ENCODE measurements at places on chromosomes 3 and 15.

- DNase-seq, result no peak
Observed at GRCh38 chr15:96064351-96064756, 266.1 kb upstream of the NR2F2 start.

DNA sequence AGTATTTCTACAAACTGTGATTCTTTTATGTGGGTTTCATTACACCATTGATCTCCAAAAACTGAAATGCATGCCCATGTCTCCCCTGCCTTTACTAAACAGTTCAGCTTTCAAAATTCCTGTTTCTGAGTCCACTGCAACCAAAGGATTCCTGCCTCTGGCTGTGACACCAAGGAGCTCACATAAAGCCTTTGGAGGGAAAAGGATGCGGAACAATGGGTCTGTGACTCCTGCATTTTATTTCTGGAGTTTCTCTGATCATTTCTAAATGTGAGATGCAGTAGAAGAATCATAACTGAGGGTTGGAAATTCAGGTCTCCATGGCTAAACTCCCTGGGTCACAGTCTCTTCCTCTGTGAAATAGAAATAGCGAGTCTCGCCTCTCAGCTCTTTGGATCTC lies 149.5 kb downstream of the MEX3B start:
- DNase-seq, result no peak

- no peak for DNase-seq
Observed at GRCh38 chr3:118778201-118778600, 256.4 kb downstream of the IGSF11 start.

DNA sequence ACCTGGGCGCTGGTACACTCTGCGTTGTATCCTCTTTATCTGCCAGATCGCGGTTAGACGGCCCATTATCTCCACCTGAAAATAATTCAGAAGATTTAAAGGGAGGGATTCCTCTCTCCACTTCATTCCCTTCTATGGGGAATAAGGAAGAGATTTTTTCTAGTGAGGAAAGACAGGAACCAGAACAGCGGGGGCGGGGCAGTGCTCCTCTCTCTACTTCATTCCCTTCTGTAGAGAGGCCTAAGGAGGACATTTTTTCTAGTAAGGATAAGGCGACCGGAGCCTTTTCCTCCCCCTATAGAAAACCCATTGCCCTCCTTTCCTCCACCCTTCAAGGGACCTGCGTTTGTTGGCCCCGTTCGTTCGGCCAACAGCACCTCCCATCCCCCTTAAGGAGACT lies 8.3 kb upstream of the LIPH start:
- no peak for DNase-seq

DNA sequence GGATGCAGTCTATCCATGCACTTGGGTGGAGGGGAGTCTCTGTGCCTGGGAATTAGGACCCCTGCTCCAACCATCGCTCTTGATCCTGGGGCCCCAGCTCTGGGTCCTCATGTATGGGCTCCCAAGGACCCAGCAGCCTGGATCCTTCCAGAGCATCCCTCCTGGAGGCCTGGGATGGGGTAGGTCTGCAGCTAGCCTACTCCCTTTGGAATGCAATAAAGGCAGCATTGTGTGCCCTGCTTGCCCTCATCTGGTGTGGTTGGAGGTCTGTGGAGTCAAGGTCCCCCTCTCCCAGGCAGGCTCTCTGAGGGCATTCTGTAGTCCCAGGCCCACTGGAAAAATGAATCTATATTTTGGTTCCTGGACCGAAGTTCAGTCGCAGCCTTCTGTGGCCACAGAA lies 15.0 kb upstream of the SLC28A1 start:
- DNase-seq, result no peak

- DNase-seq, result no peak
Observed at GRCh38 chr3:47348411-47349154, 32.2 kb upstream of the PTPN23 start.

- DNase-seq, result no peak
Observed at GRCh38 chr15:45583731-45584639, 3.2 kb upstream of the BLOC1S6 start.

GRCh38 chr3:44926921-44927320 lies 49.1 kb downstream of the ZDHHC3 start:
- DNase-seq, result no peak

DNA sequence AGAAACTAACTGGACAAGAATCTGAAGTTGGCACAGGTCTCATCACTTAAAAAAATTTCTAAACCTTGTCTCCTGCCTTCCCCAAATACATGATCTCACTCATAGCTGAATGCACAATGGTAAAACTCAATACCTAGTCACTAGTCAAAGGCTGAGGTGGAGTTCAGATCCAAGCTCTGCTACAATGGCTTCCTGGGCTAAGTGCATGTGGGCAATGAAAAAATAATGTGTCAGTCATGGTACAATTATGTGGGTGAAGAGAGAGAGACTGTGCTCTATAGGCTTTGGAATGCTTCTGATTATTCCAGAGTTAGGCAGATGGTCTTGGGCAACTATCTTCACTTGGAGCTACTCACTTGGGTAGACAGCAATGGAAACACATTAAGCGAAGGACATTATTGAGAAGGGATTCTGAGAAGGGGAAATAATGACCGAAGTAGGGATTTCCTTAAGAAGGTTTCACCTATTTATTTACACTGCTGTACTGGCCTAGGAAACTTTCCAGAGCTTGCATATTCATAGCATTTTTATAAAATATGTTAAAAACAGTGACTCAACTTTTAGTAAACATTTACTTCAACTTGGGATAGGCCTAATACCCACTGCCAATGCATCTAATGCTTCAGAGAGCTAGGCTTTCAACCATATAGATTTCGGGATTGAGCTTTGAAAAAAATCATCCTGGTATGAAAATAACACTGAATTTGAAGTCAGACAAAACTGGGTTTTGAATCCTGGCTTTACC lies 58.7 kb upstream of the PLXND1 start:
- DNase-seq, result no peak

DNA sequence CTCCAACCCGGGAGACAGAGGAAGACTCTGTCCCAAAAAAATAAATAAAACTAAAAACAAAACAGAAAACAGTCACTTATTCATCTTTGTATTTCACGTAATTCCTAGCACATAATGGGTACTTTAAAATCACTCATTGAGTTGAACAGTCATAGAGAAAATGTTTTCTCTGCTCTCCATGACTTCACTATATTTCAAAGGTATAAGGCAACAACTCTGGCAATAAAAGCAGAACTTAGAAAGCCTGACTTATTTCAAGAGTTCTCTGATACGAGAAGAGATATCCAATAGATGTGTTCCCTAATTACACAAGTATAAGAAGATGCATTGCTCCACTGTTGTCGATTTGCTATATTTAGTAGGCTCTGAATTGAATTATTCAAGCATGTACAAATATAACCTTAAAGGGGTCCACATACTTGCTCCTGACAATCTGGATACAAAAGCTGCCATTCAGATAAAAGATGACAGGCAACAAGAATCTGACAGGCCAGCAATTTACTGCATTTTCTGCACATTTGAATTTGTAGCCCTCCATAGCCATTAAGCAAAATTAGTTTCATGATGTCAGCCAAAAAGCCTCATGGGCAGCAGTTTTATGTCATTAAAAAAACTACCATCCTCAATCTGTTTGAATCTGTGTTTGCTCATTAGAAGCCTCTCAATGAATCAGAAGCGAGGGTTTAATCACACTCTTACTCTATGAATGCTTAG lies 47.9 kb downstream of the PEAK1 start:
- no peak for DNase-seq

DNA sequence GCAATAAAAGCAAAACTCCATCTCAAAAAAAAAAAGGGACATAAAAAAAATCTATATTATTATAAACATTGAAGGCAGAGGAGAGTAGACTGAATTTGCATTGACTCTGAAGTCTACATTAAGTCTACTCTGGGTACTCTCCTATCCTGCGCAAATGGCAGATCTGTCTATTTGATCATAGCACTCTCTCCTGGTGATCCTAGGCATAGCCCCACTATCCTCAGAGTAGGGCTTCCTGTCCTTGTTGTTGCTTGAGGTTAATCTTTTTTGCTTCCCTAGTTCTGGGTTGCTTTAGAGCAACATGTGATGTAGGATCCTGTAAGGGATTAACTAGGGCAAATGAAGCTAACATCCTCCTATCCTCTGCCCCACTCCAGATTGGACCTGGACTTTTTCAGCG lies 82.1 kb upstream of the LRRFIP2 start:
- no peak for DNase-seq

DNA sequence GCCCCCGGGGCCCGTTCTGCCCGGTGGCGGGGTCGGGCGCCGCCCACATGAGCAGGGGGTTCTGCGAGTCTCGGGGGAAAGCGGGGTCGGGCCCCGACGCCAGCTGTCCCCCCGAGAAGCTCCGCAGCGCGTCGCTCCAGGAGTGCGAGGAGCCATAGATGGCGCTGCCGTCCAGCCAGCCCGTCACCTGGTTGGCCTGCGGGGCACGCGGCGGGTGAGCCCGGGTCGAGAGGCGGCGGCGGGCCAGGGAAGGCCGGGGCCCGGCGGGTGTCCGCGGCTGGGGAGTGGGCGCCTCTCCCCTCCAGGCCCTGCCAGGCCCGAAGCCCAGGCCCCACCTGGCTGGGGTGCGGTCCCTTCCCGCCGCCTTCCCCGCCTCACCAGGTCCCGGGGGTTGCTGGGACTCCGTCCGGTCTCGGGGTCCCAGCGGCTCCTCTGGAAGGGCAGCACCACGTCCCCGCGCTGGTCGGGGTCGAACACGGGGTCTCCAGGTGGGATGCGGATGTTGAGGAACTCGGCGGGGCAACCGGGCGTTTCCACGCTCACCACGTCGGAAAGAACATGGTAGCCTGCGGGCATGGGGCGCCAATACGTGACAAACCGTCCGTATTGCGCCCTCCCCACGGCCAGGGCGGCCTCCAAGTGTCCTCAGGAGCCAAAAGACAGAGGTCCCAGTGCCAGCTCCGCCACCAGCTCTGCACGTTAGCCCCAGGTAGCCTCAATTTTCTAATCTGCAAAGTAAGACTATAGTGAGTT lies 2.4 kb downstream of the DUOX2 start:
- no peak for DNase-seq

DNA sequence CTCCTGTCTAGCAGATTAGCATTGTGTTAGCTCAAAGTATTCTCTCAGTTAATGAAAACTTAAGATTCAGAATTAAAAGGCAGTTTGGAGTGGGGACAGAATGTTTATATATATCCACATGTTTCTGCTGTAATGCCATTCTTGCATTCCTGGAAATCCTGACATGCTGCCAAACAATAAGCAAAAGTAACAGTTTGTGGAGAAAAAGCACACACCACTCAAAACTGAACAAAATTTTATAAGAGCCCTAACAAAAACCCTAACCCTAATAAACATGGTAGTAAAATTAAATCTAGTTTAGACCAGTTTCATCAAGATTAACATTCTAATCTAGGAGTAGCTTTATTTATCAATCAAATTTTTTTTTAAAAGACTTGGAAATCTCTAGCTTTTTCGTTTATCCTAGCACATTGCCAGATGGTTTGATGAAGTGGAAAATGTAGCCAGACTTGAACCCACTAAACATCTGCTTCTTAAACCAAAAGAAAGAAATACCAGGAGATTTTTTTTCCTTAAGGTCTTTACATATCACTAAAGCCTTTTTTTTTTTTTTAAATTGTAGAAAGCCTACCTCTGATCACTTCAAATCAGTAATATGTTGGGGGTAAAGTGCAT lies 3.7 kb downstream of the TCAIM start:
- no peak for DNase-seq

GRCh38 chr3:58868097-58868779 lies 181.6 kb downstream of the CFAP20DC start:
- DNase-seq, result no peak

DNA sequence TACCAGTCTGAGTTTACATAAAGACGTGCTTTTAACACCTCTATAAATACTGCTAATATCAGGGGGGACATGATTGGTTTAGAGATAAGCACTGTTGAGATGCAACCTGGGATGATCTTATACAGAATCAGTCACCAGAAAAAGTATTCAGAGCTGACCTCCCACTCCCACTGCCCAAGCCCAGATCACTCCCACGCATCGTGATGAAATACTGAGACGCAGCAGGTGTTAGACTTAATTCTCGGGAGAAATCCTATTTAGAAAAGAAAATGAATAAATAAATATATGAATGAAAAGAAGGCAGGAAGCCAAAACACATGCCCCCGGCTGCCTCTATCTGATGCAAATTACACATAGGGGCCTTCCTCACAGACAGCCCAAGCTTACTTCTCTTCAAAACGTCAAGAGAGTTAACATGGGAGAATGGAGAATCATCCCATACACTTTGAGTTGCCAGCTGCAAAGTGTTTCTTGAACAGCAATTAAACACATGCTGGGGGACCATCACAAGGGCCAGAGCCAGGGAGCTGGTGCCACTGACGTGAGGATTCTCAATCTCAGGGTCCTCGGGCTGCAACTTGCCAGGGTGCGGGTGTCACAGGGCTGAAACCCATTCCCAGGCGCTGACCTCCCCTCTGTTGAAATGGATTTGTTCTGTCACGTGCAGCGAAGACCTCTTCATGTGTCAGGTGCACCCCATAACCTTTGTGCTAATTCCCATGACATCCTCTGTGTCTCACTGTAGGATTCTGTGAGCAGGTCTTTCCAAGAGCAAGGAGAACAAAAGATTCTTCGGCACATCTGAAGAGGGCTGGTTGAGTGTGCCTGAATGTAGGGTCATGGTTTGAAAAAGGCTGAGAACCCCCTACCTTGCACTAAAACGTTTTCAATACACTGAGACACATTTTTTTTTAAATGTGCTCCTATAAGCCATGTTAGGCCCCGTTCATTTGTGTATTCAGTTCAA lies 764.2 kb upstream of the ARRDC4 start:
- no peak for DNase-seq

GRCh38 chr3:189836795-189837194 lies 205.6 kb downstream of the TP63 start:
- no peak for DNase-seq

DNA sequence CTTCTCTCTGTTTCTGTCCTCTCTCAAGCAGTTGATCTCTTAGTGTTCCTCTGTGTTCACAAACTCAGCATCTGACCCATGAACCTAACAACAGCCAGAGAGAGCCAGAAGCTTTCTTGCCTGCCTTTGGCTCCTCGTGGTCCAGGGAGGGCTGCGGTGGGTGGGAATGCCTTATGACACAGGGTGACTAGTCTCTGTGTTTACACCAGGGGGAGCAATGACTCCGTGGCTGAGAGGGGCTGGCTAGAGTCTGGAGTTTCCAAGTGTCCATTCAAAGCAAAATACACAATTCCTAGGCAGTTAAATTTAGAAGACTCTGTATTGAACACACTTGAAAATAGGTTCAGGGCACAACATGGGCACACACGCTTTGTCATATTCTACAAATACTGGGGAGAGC lies 370.0 kb upstream of the FRG2C start:
- no peak for DNase-seq

- no peak for DNase-seq
Observed at GRCh38 chr15:69058830-69059556, 44.5 kb downstream of the NOX5 start.

- no peak for DNase-seq
Observed at GRCh38 chr3:141272906-141273662, 41.5 kb downstream of the PXYLP1 start.

Measured in activated gamma-delta T cell (primary cell).